ENCODE measurements at places on chromosomes 7 and 10. TPM values are rescaled to one million over a fixed set of nuclear protein-coding genes. Genes with fewer than 3 reads are reported as not detected.

DNA sequence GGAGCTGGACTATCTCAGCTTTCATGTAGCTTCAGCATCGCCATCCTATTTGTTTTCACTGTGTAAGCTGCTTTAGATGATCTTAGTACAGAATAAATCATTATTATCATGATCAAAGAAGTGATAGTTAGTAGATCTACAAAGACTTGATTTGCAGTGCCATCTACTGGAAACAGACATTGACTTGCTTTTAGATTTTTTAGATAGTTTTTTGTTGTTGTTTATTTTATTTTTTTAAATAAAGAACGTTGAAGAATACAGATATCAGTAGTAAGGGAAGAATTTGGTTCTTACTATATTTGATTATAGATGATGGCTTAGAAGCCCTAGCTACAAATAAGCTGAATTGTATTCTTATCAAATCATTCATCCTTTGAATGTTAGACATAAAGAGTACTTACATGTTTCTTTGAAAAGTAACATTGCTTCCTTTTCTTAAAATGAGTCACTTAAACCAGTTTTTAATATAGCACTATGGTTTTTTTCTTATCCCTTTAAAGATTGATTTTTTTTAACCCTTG, 6.3 kb upstream of the SFMBT2 start:
- DNase-seq = no peak

Gene CLCN1
- total RNA-seq = not detected

DNA sequence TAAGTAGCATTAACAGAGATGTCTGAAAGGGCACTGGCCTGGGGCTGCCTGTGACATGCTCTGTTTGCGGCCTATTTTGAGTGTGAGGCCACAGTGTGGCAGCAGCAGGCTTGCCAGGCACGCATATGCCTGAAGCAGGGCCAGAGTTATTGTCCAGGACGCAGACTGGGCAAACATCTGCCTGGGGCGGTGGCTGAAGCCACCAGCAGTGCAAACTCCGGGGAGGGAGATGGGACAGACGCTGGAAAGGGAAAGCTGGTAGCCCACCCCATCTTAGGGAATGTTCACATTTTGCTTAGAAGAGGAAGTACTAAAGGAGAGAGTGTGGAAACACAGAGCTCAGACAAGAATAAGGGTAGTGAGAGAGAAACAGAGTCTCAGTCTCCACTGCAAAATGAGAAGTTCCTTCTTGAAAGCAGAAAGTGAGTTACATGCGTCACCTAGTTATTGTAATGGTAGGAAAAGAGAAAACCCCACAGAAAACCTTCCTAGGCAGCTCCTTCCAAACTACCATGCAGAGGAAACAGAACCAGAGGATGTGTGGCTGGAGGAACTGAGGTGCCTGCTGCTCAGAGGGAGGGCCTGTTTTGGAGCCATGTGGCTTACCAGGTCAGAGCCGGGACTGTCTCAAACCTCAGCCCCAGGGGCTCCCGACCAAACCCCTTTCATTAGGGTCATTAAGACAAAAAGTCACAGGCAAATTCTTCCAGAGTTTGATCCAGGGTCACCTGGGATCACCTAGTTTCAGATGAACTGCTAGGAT, 14.5 kb downstream of the AKR1B1 start:
- no peak for DNase-seq

DNA sequence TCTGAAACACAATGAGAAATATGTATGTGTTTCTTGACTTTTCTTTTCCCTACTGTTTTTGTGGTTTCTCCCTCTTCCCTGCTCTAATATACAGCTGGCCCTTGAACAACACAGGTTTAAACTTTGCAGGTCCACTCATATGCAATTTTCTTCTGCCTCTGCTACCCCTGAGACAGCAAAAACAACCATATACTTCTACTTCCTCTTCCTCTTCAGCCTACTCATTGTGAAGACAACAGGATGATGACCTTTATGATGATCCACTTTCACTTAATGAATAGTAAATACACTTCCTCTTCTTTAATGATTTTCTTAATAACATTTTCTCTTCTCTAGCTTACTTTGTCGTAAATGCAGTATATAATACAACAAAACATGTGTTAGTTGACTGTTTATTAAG, 35.0 kb upstream of the DGKB start:
- DNase-seq = no peak

- DNase-seq = peak; percentile 98
These were observed 41.7 kb upstream of the CALD1 start for GRCh38 chr7:134737566-134738345.
